T-helper 2 cell (primary cell): ENCODE measurements at places on chromosomes 4 and X.

DNA sequence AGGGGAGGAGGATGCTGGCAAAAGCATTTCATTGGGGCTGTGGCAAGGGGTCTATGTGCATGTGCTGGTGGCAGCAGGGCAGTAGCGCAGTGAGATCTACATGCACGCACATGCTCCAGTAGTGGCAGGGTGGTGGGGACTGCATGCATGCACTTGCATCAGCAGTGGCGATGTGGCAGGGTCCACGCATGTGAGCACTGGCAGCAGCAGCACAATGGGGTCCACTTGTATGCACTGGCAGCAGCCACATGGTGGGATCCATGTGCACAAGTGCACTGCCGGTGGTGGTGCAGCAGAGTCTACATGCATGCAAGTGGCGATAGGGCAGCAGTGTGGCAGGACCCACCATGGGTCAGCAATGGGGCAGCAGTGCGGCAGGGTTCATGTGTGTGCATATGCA lies 233.1 kb downstream of the THOC2 start:
- no peak for DNase-seq

DNA sequence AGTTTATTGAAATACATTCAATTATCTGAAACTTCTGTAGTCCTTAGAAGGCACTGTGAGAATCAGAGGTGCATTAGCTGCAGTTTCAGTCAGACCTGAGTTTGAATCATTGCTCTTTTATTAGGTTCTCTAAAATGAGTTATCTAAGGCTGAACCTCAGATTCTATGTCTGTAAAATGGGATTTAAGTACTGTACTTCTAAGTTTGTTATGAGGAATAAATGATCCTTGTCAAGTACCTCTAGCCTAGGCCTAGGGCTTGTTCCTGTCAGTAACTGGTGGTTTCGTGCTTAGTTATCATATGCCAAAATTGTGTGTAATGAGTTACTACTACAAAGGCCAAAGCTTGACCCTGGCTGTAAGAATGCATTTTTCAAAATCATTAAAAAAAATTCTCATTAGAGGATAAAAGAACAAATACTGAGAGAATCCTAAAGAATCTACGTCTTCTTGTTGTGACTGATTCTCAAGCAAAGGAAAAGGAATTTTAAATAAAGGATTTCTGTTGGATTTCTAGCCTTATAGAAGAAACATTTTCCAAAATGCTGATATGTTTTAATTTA lies 65.8 kb downstream of the SLIT2 start:
- DNase-seq: no peak

- DNase-seq: no peak
Measured at GRCh38 chrX:121208563-121208962, 161.2 kb downstream of the GLUD2 start.

DNA sequence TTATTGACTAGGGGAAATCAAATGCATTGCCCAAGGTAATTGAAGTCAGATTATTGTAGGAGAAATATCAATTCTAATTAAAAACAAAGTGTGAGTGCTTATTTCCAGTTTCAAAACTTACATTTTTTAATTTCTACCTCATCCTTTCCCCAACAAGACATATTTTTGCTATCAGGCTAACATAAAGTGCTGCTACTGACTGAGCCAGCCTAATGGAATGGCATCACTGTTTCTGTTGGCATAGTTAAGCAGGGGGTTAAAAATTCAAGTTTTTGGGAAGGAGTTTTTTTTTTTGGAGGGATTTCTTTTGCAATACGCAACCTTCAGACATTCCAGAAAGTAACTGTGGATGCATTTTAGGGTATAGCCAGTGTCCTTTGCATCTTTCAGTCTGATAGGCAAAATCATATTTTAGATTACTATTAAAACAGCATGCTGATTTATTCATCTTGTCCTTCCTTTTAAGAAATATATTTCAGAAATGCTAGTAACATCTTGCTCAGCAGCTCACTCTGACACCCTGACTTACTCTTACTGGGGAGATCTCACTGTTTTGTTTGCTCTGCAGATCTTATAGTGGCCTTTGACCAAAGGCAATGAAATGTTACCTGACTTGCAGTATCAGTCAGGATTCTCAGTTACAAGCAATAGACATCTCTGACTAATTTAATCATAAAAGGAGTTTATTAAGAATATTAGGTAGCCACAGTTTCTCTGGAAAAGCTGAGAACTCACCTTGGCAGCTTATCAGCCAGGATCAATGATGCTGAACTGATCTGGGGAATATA lies 24.4 kb downstream of the GAB1 start:
- DNase-seq: no peak

DNA sequence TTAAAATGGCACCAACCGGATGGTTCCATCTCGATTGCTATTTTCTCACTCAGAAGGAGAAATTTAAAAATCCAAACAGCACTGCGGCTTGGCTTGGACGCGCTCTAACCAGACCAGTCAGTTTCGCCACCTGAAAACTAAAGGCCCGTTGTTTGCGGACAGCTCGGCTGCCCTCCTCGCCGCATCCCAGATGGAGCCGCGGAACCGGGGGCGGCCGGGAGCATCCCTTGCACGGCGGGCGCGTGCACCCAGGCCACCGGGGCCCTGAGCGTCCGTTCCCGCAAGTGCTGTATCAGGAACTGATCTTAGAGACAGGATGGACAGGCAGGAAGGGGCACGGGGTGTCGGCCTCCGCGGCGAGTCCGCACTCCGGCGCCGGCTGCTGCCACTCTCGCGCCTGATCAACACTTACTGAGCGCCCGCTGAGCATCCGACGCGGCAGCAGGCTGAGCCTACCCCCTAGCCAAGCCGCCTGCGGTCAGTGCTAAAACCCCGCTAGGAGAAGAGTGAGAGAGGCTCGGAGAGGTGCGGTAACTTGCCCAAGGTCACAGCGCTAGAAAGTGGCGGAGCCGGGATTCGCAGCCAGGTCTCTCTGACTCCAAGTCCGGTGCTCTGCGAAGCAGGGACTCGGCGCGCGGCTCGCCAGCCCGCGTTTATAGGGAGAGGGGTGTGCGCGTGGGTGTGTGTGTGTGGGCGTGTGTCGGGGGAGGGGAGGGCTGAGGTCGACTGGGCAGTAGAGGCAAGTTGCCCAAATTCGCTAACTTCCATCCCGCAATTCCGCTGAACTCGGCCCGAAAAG lies at the start of gene CITED1:
Gene CITED1 (minus strand): TSS at position 629 of the 799 bp plus-strand sequence. CDS start 3,045 bp downstream, outside the sequence.
- DNase-seq: peak; percentile 25

DNA sequence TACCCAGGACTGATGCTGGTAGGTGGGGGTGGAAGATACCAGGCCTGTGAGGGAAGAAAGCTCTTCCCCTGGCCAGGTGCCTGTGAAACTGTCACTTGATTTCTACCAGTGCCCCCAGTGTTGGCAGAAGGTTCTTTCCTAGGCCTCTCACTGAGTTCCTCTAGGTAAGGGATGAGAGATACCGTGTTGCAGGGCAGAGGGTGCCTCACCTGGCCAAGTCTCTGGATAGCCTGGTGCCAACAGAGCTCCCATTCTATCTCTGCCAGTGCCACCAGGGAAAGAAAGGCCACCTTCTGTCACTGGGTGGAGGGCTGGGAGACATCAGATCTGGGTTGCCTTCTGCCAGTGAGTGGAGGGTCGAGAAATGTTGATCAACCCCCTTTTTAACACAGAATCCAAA lies 94.1 kb downstream of the RTL5 start:
- DNase-seq: no peak

- peak; percentile 62 for DNase-seq
Measured at GRCh38 chr4:48212165-48212564, 57.5 kb downstream of the TEC start.

- no peak for DNase-seq
Measured at GRCh38 chrX:13254076-13254785, 65.6 kb downstream of the ATXN3L start.

- DNase-seq: no peak
Measured at GRCh38 chr4:119106036-119107000, 29.3 kb upstream of the MYOZ2 start.

DNA sequence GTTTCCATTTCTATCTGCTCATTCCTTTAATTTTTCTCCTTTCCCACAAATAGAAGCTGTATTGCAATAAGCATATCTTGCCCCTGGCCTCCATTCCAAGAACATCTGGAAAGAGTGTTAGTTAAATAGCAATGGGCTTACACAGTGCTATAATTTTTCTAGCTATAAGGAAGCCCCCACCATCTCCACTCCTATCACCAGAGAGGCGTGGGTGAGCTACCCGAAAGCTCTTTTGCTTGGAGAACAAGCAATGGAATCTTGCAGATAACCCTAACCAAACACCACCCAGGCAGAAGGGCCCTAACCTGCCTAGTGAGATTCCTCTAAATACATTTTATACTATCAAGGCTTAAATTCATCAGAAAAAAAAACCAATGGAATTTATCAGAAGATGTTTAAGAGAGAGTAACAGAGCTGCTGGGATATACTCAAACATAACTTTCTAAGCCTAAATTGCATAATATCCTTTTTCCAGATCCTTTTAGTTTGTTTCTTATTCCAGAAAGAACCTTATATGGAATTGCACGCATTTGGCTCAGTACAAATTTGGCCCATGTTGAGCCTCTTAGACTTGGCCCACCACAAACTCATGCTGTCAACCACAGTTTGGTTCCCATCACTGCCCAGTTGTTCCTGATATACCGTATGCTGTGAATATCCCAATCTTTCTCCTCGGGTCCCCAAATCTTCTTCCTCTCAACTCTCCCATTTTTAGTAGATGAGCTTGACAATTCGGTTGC lies 91.6 kb upstream of the PLAC1 start:
- DNase-seq: no peak

DNA sequence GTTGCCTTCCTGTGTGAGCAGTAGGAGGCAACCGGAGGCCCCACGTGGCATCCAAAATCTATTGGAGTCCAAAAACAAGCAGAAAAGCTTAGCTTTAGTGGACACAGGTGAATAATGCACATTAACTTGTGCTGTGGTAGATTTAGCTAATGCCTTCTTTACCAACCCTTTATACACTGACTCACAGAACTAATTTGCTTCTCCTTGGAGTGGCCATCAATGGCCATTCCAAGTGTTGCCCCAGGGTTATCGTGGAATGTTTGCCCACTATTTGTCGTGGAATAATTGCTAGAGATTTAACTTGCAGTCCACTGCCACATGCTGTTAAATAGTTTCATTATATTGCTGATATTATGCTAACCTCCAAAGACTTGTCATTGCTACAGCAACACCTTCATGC lies 729.1 kb downstream of the STPG2 start:
- DNase-seq: no peak

DNA sequence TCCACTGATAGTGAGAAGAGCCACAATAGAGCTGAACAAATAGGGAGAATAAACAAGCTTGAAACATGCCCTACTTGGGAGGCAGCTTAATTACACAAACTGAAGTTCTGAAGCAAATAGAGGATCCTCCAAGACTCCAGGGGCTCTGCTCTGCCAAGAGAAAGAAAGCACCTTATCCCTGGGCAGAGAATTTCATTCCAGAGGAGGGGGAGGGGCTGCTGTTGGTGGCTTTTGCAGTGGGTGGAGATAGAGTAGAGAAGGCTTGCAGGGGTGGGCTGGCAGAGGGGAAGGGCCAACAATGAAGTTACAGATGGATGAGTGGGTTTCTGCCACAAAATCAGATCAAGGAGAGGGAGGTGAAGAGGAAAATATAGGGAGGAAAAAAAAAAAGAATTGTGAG lies 1.0 kb upstream of the LPAR4 start:
- no peak for DNase-seq

DNA sequence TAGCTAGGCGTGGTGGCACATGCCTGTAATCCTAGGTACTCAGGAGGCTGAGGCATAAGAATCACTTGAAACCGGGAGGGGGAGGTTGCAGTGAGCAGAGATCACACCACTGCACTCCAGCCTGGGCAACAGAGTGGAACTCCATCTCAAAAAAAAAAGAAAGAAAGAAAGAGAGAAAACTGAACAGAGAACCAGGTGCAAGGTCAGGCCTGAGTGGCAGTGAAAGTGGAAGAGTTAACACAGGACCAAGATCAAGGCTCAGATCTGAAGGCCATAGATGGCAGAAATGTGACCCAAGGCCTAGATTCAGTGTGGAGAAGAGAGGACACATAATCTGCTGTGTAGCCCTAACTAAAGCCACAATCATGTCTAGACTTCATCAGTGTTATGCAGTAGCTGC lies 4.9 kb upstream of the ZNF630 start:
- no peak for DNase-seq

DNA sequence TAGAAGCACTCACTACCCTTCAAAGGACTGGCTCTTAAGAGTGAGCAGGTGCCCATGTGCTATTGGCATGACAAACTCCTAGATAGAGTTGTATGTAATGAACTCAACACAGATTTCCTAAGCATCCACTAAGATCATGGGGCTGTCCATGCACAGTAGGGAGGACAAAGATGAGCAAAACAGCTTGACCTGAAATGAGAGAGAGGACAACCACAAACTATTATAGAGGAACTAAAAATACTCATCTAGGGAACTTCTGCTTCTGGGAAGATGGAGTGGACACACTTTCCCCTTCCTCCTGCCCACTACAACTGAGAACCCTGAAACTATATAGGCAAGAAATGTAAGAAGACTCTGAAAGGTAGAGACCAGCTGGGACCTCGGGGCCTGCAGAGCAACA lies 20.8 kb upstream of the TMEM128 start:
- no peak for DNase-seq

GRCh38 chrX:8364369-8365141 lies 100.1 kb upstream of the VCX3B start:
- DNase-seq: no peak

DNA sequence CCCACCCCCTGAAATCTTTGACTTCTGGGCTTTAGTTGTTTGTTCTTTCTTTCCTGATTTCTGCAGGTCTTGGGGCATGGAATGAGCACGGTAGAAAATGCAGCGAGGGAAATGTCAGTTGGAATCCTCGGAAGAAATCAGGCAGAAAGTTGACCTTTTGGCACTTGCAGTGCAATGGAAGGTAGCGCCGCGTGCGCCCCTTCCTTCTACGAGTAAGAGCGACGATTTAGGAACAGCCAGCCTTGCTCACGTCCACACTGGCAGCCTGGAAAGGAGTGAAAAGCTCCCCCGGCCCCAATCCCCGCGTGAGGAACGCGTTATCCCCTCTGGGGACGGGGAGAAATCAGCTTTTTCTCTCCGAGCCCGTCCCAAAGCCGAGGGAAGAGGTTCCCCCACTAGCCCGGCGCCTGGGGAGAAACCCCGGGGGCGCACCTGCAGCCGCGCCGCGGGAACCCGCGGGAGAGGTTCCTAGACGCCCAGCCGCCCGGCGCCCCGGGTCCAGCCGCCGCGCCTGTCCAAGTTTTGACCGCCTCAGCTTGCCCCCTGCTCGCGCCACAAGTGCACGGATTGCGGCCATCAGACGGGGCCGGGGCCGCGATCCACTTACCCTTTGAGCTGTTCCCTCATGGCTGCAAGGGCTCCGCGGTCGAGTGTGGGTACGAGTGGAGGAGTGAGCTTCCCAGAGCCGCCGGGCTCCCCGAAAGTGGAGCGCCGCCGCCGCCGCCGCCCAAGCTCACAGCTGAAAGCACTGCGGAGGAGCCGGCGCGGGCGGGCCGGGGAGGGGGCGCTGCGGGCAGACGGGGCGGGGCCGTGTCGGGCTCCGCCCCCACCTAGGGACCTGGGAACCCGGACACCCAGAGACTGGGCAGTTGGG lies 194.6 kb upstream of the FTHL17 start:
- DNase-seq: peak; percentile 8
